ENCODE measurements at places on chromosomes 13 and 19.

DNA sequence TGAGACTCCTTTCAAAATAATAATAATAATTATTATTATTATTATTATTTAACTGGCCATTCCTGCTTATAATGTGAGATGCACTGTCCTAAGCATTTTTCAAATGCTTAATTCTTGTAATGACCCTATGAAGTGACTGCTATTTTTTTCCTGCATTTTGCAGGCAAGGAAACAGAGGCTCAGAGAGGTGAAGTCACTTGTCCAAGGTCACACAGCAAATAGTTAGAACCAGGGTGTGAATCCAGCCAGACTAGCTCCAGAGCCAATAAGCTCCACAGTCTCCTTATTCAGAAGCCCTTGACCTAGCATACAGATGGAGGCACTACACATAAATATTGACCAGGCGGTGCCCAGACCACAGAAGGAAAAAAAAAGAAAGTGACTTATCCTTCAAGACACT lies 77.5 kb upstream of the CACNA1A start:
- no peak for DNase-seq

- DNase-seq, result no peak
Observed at GRCh38 chr19:53910170-53910518, 1.1 kb downstream of the CACNG7 start.

GRCh38 chr13:105471673-105472072 lies 1063.8 kb downstream of the EFNB2 start:
- DNase-seq, result no peak

GRCh38 chr19:17327654-17328516 lies 6.8 kb downstream of the ANO8 start:
- DNase-seq, result no peak

DNA sequence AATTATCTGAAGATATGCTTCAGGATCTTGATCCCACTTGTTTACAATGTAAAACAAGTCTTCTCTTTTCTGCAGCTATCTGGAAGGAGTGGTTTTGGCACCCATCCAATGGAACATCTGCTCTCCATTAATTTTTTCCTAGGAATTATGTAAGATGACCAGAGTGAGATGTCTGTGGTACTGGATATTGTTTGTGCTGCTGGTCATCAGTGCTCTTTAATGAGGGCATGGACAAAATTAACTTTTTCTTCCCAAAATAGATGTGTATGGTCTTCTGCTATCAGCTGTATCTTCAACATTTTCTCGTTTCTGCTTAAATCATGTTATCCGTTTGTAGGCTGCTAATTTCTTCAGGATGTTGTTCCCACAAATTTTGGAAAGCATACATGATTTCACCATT lies 415.4 kb upstream of the KLHL1 start:
- DNase-seq, result no peak

GRCh38 chr13:102901056-102901455 lies 55.2 kb downstream of the ERCC5 start:
- DNase-seq, result no peak

- DNase-seq, result no peak
Observed at GRCh38 chr19:29054886-29055675, 157.9 kb downstream of the UQCRFS1 start.

- no peak for DNase-seq
Observed at GRCh38 chr19:18603958-18604819, 2.4 kb downstream of the CRLF1 start.

DNA sequence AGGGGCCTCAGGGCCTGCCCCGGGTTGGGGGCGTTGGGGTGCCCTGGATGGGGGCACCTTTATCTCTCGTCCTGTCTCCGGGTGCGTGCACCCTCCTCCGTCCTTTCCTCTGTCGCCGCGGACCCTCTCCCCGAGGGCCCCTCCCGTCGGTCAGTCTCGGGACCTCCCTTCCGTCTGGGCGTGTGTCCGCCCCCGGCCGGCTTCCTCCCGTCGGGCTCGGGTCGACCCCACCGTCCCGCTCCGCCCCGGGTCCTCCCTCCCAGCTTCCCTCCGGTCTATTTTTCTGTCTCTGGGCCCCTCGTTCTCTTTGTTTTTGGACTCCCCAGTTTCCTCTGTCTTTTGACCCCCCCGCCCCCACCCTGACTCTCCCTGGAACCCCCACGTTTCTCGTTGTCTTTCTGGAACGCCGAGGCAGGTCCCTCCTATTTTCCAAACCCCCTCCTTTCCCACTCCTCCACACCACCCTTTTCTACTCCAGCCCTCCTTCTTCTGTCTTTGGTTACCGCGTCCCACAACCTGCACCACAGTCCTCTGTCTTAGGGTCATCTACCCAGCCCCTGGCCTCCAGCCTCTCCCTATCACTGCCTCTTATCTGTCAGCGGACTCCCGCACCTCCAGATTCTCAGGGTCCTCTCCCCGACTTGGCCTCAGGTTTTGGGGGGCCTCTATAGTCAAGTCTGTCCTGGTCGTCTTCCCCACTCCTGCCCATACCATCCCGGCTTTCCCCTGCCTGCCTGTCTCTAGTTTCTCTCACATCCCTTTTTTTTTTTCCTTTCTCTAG lies 757 bp downstream of the EGLN2 start:
- DNase-seq, result no peak

DNA sequence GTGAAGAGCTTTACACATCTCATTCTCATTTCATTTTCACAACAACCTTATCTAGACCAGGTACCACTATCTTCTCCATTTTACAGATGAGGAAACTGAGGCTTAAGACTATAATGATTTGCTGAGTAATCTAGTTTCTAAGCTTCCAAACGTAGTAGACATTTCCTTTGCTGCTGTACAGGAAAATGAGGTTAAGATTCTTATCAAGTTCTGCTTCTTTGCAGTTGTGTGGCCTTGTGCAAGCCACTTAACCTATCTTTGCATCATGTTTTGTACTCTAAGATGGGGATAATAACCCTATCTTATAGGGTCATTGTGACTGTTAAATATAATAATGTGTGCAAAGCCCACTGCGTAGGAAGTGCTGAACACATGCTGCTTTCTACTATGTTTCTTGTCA lies 307.9 kb downstream of the HS6ST3 start:
- no peak for DNase-seq

All from memory B cell (primary cell).